Large intestine (tissue), 12 donors: ENCODE measurements at places on chromosomes 7 and 10. TPM values are rescaled to one million over a fixed set of nuclear protein-coding genes. Genes with fewer than 3 reads are reported as not detected.

DNA sequence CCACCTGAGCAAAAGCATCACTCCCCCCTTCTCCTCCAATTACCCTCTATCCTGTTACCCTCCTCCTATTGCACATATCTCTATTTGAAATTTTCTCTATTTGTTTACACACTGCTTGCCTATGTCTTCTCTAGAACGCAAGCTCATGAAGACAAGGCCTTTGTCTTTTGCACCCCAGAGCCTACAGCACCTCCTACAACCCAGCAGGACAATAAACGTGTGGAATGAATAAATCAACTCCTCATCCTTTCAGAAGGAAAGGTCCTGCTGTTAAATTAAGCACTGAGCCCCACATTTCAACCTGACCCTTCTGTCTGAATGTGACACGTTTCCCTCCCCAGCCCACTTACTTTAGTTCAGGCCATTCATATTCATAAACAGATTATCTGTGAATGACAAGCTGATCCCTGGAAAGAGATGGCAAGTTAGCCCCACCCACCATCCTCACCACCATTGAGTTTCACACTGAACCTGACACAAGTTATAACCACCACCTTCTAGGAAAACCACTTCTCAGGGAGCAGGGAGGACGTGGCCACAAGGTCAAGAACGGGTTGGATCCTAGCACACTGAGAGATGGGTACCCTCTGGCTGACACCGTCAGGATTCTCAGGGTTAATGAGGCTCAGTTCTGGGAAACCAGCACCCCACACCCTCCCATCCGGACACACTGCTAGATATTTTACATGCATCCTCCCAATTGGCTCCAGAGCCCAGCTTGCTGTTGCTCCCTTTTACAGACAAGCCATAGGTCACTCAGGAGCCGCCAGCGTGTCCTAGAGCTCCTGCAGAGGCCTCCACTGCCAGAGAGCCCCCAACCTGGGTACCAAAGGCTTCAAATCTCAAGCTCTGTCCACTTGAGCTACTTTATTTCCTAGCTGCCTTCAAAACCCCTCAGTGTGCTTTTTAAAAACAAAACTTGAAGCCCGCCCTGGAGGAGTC lies 934 bp downstream of the PRTFDC1 start:
- DNase-seq, result no peak

- no peak for DNase-seq
These were observed 98.7 kb downstream of the DIP2C start for GRCh38 chr10:590721-591120.

- no peak for DNase-seq
These were observed 136.0 kb upstream of the WDR11 start for GRCh38 chr10:120715171-120715570.

GRCh38 chr10:5442065-5442989 lies 30.0 kb downstream of the NET1 start:
- DNase-seq, result peak; percentile 65

PLOD3 gene
- polyA plus RNA-seq, result 52.4 TPM

VWC2 gene
- polyA plus RNA-seq, result 0.63 TPM

PTPRN2 gene
- 13.4 TPM for polyA plus RNA-seq

AKR1C8 gene
- polyA plus RNA-seq, result 0.13 TPM
